ENCODE measurements at places on chromosomes 5 and 9. TPM values are rescaled to one million over a fixed set of nuclear protein-coding genes. Genes with fewer than 3 reads are reported as not detected.

The ABITRAM gene
- total RNA-seq, result 3.9 TPM

The TNC gene
- total RNA-seq, result 20.2 TPM

The FABP6 gene
- not detected for total RNA-seq

The PTPN3 gene
- total RNA-seq, result 0.17 TPM

The FGFR4 gene
- total RNA-seq, result 36.5 TPM

Measured in bronchial smooth muscle cell (primary cell).